ENCODE measurements at places on chromosomes 6 and 20.
A peak's percentile ranks its signal among the peaks of the same experiment; 100 is the strongest.

GRCh38 chr20:25376886-25377285, 13.7 kb downstream of the ABHD12 start:
- no peak for DNase-seq

GRCh38 chr6:12423832-12424231, 133.7 kb downstream of the EDN1 start:
- DNase-seq: no peak

- peak; percentile 65 for DNase-seq
These were observed 916 bp downstream of the TRIM27 start for GRCh38 chr6:28922821-28923317.

GRCh38 chr20:63663332-63664066, 5.4 kb downstream of the RTEL1 start:
- DNase-seq: no peak

DNA sequence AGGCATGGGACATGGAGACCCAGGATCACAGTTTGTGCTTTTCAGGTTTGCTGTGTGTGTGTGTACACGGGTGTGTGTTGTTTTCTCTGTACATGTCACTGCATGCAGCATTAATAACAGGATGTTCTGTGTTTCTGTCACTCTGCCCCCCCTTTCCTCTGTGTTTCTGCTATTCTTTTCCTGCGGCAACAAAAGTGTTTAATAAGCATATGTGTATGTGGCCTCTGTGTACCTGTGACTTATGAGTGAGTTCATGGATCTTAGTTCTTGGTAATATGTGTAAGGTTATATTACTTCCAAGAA, 9.8 kb downstream of the SYNGAP1 start:
- DNase-seq: no peak

All from activated T-cell treated with anti-CD3 and anti-CD28 coated beads, Interleukin-2, amount 50 U/mL, for 48 hours (primary cell).